Muscle of arm (tissue), 14 donors: ENCODE measurements at places on chromosomes 16 and 17. TPM values are rescaled to one million over a fixed set of nuclear protein-coding genes. Genes with fewer than 3 reads are reported as not detected.

DNA sequence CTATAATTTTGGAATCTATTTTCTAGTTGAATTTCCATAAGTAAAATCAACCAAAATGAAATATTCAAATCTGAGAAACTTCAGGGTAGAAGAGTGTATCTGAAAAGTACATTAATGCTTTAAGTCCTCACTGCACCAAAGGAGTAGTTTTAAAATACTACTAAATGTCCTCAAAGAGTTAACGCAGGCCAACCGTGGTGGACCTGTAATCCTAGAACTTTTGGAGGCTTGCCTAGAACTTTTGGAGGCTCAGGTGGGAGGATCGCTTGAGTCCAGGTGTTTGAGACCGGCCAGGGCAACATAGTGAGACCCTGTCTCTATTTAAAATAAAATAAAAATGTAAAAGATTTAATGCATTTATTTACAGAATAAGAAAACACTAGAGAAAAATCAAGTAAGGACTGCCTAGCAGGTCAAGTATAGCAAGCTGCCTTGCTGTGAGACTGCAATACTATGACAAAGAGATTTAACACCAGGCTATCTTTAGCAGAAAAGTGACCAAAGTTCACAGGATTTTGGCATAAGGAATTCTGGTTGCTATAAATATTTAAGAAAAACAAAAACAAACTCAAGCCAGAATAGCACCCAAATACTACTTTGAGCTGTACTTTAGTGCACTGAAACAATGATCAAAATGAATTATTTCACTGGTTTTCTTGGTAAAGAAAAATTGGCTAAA, 41.0 kb downstream of the CHCT1 start:
- no peak for DNase-seq

GRCh38 chr16:86298758-86299134, 211.6 kb upstream of the FOXF1 start:
- DNase-seq = no peak

DNA sequence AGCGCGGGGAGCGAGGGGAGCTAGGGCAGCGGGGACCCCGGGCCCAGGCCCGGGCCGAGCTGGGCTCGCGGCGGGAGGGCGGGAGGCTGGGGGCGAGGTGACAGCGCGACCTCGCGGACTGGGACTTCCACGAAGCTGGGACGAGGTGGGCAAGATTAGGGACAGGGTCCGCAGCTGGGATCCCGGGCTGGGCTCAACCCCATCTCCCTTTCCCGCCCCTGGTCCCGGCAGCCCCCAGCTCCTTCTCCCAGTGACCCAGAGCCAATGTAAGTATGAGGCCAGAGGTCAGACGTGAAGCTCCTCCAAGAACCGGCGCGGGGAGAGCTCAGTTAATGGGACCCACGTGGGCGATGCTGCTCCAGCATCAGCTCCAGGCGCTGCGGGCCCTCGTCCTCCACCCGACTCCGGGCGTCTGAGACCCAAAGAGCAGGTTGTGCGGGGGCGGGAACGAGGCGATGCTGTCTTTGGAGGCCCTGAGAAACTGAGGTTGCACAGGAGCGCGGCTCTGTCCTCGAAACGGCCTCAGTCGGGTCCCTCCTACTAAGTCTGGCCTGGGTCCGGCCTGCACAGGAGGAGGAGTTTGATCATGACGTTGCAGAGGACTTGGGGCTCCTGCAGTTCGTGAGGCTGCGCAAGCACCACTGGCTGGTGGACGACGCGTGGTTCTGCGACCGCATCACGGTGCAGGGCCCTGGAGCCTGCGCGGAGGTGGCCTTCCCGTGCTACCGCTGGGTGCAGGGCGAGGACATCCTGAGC, 585 bp downstream of the ALOX12 start:
- DNase-seq = no peak

SSTR5 gene
- 0.09 TPM for polyA plus RNA-seq

GUCY2D gene
- not detected for polyA plus RNA-seq
